ENCODE measurements at places on chromosomes 5 and 9.
A peak's percentile ranks its signal among the peaks of the same experiment; 100 is the strongest.

DNA sequence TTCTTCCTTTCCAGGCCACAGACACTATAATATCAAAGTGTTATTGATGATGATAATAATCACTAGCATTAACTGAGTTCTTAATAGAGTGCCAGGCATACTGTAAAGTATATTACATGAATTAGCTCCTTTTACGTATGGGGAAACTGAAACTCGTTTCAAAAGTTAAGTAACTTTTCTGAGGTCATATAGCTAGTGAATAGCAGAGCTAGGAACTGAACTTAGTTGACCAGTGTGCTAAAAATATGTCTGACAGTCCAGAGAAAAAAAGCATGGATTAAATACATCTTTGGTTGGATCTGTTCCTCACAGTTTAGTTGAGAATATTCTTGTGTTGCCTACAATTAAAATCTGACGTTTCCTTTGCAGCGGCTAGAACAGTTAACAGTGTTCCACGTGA lies 18.4 kb upstream of the CATSPER3 start:
- no peak for DNase-seq

DNA sequence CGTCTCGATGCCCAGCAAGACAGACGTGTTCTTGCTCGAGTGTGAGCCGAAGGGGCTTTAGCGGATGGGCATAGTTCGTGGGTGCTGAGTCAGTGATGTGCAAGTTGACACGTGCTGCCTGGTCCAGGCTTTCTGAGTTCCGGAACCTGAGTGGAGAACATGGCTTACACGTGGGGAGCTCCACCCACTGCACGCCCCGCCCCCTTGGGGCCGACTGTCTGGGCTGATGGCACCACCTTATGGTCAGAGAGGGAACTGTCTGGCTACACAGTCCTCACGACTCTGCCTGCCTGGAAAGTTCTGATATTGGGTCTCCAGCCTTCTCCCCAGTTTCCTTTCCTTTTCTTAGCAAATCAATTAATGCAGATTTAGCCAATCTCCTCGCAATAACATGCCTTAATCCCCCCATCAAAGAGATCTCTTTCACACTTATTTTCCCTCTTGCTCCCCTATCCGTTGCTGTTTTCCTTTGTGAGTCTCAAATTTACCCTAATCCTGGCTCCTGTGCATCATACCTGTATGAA lies 3.8 kb upstream of the STC2 start:
- peak; percentile 74 for DNase-seq

DNA sequence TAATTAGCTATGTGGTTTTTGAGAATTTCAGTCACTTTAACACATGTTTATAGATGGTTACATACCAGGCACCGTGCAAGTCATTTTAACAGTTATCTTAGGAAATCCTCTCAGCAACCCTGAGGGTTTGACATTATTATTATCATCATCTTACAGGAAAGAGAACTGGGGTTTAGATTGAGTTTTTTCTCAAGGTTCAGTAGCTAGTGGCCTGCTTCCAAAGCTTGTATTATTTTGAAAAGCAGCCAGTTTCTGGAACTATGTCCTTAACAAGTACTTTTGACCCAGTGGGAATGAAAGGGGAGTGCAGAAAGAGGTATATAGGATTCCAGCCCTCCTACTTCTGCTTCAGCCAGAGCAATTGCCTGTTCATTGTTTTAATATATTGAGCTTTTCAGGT lies 157.5 kb downstream of the COMMD10 start:
- DNase-seq: no peak

- no peak for DNase-seq
Observed at GRCh38 chr5:5886812-5887486, 464.5 kb downstream of the ICE1 start.

DNA sequence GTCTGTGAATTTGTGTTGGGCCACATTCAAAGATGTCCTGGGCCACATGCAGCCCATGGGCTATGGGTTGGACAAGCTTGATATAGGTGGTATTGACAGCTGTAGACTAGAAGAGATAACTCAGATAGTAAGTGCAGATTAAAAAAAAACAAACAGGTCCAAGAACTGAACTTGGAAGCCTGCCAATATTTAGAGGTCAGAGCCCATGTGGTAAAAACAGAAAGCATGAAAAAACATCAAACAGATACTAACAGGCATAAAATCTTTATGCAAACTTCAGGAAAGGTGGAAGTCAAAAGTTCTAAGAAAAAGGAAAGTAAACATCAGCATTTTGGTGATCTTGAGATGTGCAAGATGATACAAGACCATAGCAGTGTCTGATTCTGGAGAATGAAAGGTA lies 155.1 kb upstream of the NR4A3 start:
- no peak for DNase-seq

DNA sequence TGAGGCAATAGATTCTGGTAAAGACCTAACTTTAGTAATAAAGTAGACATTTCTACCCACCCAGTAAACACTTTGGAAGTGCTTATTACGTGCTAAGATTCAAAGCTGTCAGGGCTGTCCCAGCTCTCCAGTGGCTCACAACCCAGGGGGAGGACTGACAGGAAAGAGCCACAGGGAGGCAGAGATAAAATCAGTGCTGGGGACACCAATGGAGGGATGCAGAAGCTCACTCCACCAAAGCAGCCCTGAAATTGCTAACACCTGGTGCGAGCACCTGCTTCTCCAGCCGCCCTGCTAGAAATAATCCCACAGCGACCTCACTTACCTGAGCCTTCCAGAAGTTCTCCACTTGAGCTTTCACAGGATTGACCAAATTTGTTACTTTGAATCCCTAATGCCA lies 501.0 kb downstream of the BNC2 start:
- no peak for DNase-seq

DNA sequence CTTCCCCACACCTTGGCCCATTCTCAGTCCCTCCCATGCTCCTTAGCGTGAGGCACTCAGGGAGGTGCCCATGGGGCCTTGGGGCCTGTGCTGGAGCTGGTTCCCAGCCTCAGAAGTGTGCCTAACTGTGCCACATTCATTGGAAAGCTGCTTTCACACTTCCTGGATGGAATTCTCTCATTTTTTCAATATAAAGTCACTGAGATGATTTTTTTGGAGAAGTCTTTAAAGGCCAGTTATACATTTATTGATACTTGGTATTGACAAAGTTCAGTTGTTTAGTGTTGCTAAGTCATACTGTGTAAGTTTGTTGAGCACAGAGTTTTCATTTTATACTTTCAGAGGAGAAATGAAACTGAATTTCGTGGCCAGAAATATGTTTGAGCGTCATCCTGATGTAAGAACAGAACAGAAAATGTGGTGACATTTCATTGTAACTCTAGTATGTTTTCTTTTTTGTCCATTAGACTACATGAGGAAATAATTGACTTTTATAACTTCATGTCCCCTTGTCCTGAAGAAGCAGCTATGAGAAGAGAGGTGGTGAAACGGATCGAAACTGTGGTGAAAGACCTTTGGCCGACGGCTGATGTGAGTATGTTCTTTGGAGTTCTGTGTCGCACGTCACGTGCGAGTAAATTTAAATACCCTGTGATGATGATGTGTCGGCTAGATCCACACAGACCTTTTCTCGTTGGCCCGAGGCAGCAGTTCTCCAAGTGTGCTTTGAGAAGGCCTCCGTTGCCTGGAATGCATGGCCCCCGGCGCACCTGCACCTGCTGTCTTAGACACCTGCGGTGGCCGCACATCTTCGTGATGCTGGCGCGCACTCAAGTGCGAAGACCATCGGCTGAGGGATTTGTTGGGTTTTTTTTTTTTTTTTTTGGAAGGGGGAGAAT lies 24.1 kb downstream of the TENT4A start:
- no peak for DNase-seq

GRCh38 chr5:87170799-87171198 lies 96.9 kb upstream of the RASA1 start:
- no peak for DNase-seq

- DNase-seq: no peak
Observed at GRCh38 chr9:75161116-75161857, 73.0 kb downstream of the OSTF1 start.

Data from HT1080 (cell line).